Sigmoid colon (tissue), 7 donors: ENCODE measurements at places on chromosomes 3 and 15.
A peak's percentile ranks its signal among the peaks of the same experiment; 100 is the strongest.

- no peak for DNase-seq
- H3K27ac ChIP-seq, result no peak overlapping the region
- no peaks in the 10 kb centered on the region for H3K36me3 ChIP-seq
Measured at GRCh38 chr15:67897646-67898339, 57.9 kb upstream of the RNU6-1 start.

DNA sequence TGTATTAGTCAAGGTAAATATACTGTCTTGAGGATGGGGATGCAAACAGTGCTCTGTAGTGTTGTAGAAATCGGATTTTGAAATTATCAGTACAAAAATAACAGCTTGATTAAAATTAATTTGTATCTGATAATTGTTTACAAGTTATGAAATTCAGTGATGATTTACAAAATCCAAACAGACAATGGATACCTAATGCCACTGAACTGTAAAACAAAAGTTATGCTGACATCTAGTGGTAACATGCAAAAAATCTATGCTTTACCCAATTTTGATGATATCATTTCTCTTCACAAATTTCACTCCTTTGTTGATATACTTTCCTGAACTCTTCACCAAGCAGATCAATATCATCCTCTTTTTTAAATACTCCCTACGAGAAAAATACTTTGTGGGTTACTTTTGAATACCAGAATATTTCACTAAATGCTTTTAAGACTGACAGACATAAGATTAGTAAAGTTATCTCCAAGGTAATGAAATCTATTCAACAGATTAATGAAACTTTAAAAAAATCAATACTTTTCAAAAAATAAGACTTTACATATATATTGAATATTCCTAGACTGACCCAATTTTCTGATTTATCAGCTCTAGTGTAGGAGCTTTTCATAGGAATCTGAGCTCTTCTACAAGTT, 36.0 kb downstream of the MNS1 start:
- no peaks in the 10 kb centered on the region for H3K27me3 ChIP-seq
- H3K36me3 ChIP-seq, result no peaks in the 10 kb centered on the region
- H3K27ac ChIP-seq, result no peak overlapping the region
- no peak for DNase-seq

- no peaks in the 10 kb centered on the region for H3K36me3 ChIP-seq
- DNase-seq, result no peak
- H3K27ac ChIP-seq, result no peak overlapping the region
- H3K4me3 ChIP-seq, result no peak overlapping the region
- no peaks in the 10 kb centered on the region for H3K27me3 ChIP-seq
Measured at GRCh38 chr3:132332508-132332907, 15.3 kb downstream of the ACP3 start.

GRCh38 chr15:58440158-58440910, 8.5 kb downstream of the LIPC start:
- no peaks in the 10 kb centered on the region for H3K36me3 ChIP-seq
- no peaks in the 10 kb centered on the region for H3K4me1 ChIP-seq
- H3K27me3 ChIP-seq, result no peaks in the 10 kb centered on the region
- no peak for DNase-seq
- H3K27ac ChIP-seq, result peak overlapping the region; percentile 50

DNA sequence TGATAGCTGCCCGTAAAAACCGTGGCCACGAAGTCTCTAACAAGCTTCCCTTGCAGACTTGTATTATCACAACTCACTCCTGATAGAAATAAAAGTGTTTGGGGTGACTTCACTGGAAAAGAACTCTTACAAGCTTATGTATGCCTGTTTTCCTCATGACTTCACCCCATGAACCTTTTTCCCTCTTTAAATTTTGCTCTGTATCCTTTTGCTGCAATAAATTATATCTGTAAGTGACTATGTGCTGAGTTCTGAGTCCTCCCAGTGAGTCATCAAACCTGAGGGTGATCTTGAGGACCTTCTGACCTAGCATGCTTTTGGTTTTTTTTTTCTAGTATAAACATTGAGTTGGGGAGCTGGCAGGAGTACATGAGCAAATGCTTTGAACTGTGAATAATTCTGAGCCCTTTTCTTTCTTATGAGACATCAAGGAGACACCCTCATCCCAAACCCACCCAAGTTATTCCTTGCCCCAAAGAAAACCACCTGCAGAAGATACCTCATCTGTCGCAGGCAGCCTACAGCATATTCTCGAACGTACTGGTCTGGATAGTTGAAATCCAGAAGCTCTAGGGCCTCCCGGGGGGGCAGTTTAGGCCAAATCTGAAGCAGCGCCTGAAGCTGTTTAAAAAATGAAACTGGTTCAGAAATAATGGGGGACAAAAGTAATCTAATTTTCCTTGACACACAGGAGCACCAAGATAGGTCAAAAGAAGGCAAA, 85.9 kb downstream of the FAIM start:
- peaks cover 11% of the 10 kb centered on the region for H3K4me1 ChIP-seq
- no peak for DNase-seq
- H3K27ac ChIP-seq, result no peak overlapping the region

DNA sequence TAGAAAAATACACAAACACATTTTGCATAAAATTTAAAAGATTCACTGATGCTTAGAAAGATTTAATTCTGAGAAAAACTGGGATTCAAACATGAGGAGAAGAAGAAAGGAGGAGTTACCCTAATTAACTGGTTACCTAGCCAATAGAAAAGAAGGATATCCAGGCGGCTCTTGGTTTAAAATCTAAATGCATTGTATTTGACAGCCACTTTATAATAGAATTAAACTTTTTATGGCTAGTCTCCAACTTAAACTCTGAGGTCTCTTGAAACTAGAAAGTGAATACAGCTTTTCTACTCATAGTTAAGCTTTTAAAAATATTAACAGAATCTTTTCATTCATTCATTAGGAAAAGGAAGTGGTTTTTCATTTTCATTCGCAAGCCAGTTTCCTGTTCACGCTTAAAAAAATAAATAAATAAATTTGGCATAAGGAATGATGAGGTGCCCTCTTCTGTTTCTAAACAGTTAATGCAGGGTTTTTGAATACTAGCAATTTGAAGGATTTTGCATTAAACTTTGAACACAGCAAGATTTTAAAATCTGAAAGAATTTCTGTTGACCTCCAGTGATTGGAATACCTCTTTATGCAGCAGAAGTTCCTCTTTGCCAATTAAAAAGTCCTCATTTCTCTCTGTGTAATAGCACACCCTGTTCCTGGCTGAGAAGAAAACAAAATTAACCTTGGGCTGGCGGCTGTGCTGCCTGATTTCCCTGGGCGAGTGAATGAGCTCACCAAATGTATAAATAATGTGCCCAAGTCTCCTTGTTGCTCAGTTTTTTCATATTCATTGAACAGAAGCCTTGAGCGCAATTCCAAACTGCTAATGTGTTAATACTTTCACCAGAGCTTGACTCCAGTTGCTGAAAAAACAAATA, 105.1 kb downstream of the ZMAT3 start:
- no peak for DNase-seq
- H3K4me3 ChIP-seq, result no peak overlapping the region
- H3K36me3 ChIP-seq, result no peaks in the 10 kb centered on the region

- H3K4me1 ChIP-seq, result peaks cover 99% of the 10 kb centered on the region
- no peaks in the 10 kb centered on the region for H3K36me3 ChIP-seq
- peak overlapping the region; percentile 20 for H3K4me3 ChIP-seq
- H3K27ac ChIP-seq, result peak overlapping the region; percentile 92
- no peaks in the 10 kb centered on the region for H3K27me3 ChIP-seq
Measured at GRCh38 chr3:71056327-71056726, 527.2 kb downstream of the FOXP1 start.

- no peaks in the 10 kb centered on the region for H3K36me3 ChIP-seq
- H3K27ac ChIP-seq, result peak overlapping the region; percentile 33
- H3K27me3 ChIP-seq, result no peaks in the 10 kb centered on the region
- no peak for DNase-seq
Measured at GRCh38 chr3:126994661-126995245, 11.8 kb downstream of the PLXNA1 start.

DNA sequence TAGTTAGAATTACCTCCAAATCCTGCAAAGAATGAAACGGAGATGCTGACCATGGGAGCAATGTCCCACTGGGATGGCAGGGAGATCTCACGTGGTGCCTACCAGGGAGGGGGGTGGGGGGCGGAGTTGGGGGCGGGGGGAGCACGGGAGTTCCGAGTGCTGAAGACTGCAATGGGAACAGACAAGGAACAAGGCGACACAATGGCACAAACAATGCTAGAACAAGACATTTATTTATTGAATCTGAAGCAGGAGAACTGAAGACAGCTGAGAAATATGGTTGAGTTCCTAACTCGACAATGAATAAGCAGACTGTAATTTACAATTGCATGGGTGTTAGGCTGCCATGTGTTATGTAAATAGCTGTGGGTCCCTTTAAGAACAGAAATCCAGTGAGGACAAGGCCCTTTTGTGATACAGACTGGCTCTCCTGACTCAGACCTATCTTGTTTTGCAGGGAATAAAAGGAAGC, 91.2 kb downstream of the AQP9 start:
- no peaks in the 10 kb centered on the region for H3K36me3 ChIP-seq
- DNase-seq, result no peak
- H3K27me3 ChIP-seq, result no peaks in the 10 kb centered on the region
- H3K4me3 ChIP-seq, result no peak overlapping the region

DNA sequence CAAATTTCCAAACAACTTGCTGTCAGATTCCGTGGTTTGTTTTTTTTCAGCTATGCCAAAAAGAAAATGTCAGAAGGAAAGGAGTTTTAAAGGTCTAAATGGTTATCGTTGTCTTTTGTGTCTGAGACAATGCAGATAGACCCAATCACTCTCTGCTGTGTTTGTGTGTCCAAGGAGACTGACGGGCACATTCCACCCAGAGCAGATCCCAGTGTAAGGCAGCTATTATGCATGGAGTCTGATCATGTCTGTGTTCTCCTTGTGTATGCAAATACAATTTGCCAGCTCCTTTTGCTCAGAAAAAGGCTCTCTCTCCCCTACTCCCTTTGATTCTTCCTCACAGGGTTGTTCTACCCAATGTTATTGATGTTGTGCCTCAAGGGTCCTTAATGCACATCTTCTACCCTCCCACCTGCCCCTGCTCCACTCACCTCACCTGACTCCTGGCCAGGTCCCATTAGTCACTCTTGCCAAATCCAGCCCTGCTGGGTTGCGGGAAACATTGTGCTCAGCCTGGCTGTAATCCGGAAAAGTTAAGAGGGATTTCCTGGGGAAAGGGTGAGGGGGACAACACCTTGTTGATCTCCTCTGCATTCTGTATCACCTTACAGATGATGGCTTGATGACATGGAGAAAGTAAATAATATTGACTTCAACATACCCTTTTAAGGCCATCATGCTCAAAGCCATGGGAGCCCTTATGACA, 61.0 kb downstream of the OTOL1 start:
- no peak overlapping the region for H3K27ac ChIP-seq
- H3K4me3 ChIP-seq, result no peak overlapping the region
- H3K4me1 ChIP-seq, result peaks cover 9% of the 10 kb centered on the region
- H3K27me3 ChIP-seq, result no peaks in the 10 kb centered on the region

DNA sequence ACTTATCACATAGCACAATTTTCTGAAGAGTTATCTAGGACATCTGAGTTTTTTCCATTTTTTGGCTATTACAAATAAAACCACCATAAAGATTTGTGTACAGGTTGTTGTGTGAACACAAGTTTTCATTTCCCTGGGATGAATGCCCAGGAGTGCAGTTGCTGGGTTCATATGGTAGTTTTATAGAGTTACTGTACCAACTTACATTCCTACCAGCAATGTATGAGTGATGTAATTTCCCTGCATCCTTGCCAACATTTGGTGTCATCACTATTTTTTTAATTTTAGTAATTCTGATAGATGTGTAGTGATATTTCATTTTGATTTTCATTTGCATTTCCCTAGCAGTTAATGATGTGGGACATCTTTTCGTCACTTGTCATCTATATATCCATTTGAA, 20.5 kb downstream of the FILIP1L start:
- DNase-seq, result no peak
- no peaks in the 10 kb centered on the region for H3K27me3 ChIP-seq
- no peaks in the 10 kb centered on the region for H3K36me3 ChIP-seq
- H3K4me3 ChIP-seq, result no peak overlapping the region

GRCh38 chr3:36678216-36679013, 85.9 kb downstream of the DCLK3 start:
- no peak overlapping the region for H3K27ac ChIP-seq
- H3K4me1 ChIP-seq, result no peaks in the 10 kb centered on the region
- no peak overlapping the region for H3K4me3 ChIP-seq
- H3K36me3 ChIP-seq, result no peaks in the 10 kb centered on the region
- no peaks in the 10 kb centered on the region for H3K27me3 ChIP-seq

DNA sequence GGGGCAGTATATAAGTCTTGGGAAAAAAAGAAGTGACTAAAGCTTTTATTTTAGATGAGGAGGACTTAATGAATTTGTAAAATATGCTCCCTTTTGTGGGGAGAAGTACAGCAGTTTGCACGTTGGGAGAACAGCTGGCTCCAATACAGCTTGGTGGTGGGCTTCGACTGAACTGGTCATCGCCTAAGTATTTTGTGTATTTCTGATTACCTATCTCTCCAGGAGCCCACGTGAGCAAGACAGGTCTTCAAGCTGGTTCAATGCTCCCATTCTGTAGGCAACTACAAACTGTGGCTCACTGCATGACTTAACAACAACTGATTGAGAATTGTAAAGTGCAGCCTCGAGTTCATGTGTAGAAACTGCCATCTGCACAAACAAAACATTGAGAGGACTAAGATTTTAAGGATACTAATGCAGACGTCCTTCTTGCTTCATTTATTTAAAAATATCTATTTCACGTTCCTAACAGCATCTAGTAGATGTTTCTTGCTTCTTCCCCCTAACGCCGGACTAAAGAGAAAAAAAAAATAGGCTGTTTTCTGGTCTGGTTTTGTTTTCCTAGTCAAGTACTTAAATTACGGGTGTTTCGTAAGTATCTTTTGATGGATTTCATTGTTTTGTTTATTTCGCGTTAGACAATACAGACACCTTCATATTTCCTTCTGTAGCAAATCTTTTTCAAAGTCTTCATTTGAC, 1.4 kb upstream of the GREM1 start:
- H3K27me3 ChIP-seq, result peaks cover 45% of the 10 kb centered on the region
- H3K4me1 ChIP-seq, result peaks cover 23% of the 10 kb centered on the region
- no peak overlapping the region for H3K4me3 ChIP-seq
- H3K36me3 ChIP-seq, result no peaks in the 10 kb centered on the region

DNA sequence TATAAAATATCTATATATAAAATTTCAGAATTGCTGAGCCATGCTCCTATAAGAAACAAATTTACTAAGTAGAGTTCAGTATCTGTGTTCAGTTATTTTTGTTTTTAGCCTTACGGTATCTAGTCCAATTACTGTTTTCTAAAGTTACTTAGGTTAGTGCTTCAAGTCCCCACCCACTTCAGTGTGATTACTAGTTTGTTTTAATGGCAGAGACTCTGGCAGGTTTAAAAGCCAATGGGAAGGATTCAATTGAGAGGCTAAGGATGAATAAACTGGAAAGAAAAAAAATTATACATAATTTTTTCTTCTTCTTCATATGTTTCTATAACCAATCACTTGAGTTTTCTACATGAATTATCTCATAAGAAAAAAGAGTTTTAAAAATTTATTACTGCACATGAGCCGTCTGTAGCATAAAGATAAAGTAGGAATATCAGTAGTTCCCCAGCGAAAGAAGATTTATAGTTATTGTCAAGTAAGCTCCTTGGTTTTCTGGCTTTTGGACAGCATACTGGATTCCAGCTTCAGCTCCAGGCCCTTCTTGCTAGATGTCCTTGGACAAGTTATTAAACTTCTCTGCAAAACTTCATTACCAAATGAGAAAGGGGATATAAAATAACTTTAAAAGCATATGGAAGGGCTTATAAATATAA, 46.8 kb downstream of the AAGAB start:
- peaks cover 7% of the 10 kb centered on the region for H3K4me1 ChIP-seq
- H3K27ac ChIP-seq, result no peak overlapping the region
- H3K36me3 ChIP-seq, result no peaks in the 10 kb centered on the region

GRCh38 chr3:44513513-44513912, 36.0 kb upstream of the ZNF445 start:
- H3K4me1 ChIP-seq, result no peaks in the 10 kb centered on the region
- DNase-seq, result no peak
- H3K27ac ChIP-seq, result no peak overlapping the region
- no peaks in the 10 kb centered on the region for H3K27me3 ChIP-seq
- no peak overlapping the region for H3K4me3 ChIP-seq
- H3K36me3 ChIP-seq, result no peaks in the 10 kb centered on the region
